NCI-H1930 (cell line): ENCODE measurements at places on chromosomes 2 and 18.

DNA sequence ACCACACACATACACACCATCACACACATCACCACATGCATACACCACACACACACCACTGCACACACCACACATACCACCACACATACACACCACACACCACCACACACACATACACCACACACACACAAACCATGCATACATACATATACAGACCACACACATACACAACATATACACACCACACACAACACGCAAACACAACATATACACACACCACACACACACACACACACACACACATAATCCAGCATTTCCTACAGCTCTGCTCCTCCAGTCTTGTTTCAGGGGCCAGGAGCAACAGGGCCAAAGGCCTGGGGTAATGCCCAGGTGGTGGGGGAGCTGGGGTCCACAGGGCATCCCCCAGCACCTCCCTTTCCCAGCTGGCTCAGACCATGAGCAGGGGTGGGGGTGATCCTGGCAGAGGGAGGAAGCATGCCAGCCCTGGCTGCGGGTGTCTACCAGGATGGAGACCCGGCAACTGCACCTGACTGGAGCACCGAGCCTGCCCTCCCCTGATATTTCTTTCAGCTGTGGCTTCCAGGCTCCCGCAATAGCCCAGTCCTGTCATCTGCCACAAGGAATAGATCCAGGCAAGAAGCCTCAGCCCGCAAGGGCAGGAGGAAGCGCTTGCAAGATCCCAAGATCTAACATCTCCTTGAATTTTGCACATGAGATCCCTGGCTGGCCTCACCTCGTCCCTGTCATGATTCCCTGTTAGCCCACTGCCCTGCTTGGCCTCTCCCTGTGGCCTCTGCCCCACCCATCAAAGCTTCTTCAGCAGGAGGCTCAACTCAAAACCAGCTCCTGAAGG lies 196.9 kb downstream of the TNS1 start:
- DNase-seq = no peak

DNA sequence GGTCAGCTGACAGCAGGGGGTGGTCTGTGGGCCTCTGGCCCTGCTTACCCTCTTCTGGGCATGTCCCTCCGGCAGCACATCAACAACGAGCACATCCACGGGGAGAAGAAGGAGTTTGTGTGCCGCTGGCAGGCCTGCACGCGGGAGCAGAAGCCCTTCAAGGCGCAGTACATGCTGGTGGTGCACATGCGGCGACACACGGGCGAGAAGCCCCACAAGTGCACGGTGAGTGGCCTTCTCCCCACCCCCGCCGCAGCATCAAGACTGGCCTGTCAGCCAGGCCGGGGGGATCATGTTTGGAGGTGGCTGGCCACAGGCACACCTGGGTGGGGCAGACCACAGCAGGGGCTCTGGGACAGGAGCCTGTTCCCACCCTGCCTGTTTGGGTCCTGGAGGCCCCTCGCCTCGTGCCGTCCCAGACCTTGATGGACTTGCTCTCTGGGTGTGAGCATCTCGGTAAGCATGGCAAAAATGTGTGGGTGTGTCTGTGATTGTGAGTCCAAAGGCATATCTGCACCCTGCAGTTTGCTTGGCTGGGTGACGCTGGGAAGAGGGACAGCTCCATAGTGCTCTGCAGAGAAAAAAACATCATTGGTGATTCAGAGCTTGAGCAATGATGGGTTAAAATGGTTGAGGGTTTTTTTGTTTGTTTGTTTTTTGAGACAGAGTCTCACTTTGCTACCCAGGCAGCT lies 242.8 kb downstream of the GLI2 start:
- no peak for DNase-seq

DNA sequence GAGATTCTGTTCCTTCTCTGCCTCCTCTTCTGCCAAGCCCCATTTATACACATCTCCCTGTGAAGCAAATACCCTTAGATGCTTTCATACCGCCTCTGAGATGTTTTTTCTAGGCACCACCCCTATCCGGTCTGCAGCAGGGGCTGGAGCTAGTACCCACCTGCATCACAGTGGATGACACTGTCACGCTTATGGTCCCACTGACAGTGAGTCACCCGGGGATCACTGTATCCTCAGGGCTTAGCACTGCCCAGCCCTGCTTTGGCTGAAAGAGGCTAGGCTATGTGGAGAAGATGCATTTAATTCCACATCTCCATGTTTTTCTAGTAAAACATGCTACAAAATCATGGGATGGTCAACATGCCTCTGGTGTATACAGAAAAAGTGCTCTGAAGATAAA lies 9.9 kb downstream of the FABP1 start:
- DNase-seq = no peak

- no peak for DNase-seq
These were observed 38.4 kb downstream of the KIF1A start for GRCh38 chr2:240781471-240782220.

GRCh38 chr2:111117598-111118480 lies 2.9 kb upstream of the BCL2L11 start:
- DNase-seq = no peak
